ENCODE measurements at places on chromosomes 3 and 15.
A peak's percentile ranks its signal among the peaks of the same experiment; 100 is the strongest.

DNA sequence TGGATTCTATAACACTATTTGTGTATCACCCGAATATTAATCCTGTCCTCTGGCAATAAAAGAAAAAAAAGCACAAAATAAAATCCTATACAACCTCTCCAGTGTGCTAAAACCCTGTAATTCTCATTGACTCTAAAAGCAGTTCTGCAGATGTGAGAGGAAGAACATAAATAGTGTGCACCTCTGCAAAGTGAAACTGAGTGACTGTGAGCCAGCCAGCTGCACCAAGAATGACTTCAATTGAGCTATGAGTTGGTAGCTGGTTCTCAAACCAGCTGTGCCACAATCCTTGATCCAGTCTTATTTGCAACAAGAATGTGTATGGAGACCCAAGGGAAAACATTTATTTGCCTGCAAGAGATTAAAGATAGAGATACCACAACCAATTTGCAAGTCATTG, 31.2 kb upstream of the COL8A1 start:
- DNase-seq: no peak

- no peak for DNase-seq
Observed at GRCh38 chr3:115772951-115773350, 149.6 kb downstream of the GAP43 start.

DNA sequence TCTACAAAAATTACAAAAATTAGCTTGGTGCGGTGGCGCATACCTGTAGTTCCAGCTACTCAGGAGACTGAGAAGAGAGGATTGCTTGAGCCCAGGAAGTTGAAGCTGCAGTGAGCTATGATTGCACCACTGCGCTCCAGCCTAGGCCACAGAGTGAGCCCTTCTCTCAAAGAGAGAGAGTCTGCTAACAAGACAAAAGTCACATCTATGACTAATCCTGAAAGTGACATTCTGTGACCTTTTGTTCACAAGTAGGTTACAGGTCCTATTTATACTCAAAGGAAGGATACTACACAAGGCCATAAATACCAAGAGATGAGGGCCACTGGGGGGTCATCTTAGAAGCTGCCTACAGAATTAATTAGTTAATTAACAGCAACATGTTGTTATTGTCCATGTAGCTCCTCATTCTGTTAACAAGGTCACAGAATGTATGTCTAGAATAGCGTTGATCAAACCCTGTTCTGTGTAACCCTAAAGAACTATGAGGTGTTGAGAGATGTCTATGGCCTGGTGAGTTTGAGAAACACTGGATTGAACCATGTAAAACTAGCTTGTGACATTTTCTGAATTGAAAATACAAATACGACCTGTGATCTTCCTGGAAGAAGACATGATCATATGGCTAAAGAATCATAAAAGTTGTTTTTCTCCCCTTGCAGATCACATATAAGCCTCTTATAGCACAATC, 97.0 kb downstream of the SAMMSON start:
- DNase-seq: no peak

GRCh38 chr3:184491867-184492615, 69.5 kb upstream of the EPHB3 start:
- DNase-seq: no peak

- no peak for DNase-seq
Observed at GRCh38 chr3:40186508-40186907, 123.0 kb upstream of the EIF1B start.

GRCh38 chr15:85854345-85855097, 59.8 kb upstream of the KLHL25 start:
- DNase-seq: peak; percentile 60

GRCh38 chr15:63462088-63462487, 42.3 kb upstream of the USP3 start:
- DNase-seq: no peak

DNA sequence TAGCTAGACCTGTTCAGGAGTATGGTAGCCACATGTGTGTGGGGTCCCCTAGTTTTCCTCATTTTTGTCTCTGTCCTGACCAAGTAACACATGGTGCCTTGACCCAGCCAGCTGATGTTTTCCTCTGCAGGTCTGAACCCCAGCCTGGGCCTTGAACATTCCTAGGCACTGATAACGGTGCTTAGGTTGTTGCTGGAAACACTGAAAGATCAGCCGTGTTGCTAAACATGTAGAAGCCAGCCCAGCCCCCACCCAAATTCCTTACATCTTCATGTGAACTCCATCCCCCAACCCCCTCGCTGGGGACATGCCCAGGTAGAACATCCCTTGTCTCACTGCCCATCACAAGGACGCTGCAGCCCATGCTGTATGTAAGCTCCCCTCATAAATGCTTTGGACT, 18.7 kb downstream of the RTP3 start:
- no peak for DNase-seq

DNA sequence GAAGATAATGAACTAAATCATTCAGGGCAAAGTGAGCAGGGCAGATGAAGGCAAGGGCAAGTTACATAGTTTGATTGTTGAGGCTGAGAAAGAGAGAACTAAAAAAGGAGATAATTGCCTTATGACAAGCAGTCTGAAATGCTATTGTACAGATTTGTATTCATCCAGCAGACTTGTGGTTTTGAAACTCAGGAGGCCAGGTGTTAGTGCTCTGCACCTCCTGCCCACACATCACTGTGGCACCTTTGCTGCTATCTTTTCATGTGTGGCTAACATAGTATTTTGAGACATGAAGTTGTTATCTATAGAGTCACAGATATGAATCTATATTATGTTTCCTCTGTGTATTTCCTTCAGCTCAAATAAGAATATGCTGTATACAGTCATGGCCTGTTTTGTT, 24.3 kb upstream of the SUCLG2 start:
- no peak for DNase-seq

DNA sequence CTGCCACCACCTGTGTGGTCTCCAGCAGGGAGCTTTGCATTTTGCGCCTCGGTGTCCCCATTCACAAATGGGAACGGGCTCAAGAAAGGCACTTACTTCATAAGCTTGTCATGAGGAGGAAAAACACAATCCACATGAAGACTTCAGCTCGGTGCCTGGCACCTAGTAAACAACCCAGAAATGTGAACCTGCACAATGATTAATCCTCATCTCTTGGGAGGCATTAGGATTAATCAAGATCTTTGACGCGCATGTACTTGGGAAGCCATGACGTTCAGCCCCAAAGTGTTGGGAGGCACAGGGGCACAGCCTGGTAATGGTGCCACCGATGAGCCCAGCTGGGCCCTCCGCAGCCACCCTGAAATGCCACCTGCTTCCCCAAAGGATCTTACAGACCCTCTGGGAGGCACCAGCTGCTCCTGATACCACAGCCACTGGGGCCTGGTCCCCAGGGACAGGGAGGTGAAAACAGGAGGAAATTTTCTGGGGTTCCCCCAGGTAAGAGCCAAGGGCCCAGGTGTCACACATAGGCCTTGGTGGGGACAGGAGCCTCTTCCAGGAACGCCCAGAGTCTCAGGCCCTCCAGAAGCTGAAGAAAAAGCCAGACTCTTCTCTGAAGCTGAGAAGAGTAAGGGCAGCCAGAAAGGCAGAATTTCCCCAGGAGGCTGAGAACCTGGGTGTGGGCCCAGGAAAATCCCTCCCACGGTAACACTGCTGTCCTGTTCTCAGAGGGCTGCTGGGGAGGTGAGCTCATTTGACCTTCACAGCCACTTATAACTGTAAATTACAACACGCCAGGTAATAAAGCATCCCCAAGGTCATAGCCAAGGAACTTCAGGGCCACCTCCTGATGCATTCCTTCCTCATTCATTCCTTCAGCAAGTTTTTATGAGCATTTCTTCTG, 507.5 kb downstream of the SHQ1 start:
- no peak for DNase-seq

DNA sequence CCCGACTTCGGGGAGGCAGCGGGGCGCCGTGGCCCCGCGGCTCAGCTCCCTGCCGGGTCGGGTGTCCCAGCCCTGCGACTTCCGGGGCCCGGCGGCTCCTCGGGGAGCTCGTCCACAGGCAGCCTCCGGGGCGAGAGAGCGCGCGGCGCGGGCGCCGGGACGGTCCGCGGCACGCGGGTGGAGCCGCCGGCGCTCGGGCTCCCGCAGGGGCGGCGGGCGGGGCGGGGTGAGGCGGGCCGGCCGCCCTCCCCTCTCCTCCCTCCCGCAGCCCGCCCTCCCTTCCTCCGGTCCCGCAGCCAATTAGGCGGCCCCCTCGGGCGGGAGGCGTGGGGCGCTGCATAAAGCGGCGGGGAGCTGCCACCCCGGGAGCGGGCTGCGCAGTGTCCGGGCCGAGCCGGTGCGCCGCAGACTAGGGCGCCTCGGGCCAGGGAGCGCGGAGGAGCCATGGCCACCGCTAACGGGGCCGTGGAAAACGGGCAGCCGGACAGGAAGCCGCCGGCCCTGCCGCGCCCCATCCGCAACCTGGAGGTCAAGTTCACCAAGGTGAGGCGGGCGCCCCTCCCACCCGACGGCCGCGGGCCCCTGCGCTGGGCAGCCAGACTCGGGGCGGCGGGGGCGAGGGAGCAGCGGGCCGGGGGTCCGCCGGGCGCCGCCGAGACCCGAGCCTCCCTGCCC, at the start of gene ALDH1A3:
Gene ALDH1A3 (plus strand): TSS at position 368 of the 675 bp plus-strand sequence. CDS start 77 bp downstream, at position 445.
- DNase-seq: no peak

DNA sequence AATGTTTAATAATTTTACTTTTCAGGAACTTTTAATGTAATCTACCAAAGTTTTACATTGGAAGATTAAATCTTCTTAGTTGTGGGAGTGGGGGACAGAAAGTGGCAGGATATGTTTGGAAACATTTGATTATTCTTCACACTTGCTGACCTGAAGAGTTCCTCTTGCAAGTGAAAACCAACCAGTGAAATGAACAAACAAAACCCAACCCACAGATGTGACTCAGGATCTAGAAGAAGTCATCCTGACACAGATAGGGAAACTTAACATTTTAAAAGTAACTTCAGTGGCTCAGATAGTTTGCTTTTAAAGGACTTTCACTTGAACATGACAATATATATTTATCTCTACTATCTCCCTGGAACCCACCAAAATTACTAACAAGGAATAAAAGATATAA, 55.4 kb downstream of the ASTE1 start:
- no peak for DNase-seq

GRCh38 chr3:61387817-61388216, 136.6 kb upstream of the FHIT start:
- no peak for DNase-seq

- no peak for DNase-seq
Observed at GRCh38 chr3:55180936-55181535, 253.2 kb upstream of the LRTM1 start.

GRCh38 chr3:98732286-98733052, 30.7 kb upstream of the ST3GAL6 start:
- no peak for DNase-seq

GRCh38 chr3:47874438-47874837, 71.5 kb downstream of the DHX30 start:
- DNase-seq: no peak

DNA sequence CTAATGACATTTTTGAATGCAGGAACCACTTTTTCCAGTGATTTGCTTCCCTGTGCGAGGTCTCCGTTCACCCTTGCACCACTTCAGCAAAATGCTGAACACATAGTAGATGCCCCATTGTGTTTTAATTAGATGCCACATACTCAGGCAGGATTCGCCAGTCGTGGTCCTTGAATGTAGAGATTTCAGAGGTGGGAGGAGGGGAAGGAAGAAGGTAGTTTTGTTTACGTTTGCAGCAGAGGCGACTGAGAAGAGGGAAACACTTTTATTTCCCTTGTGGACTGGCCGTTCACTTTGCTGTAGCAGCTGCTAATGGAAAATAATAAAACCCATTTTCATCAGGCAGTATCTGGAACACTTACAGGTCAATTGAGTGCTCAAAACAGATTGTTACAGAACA, 262.8 kb upstream of the TBL1XR1 start:
- no peak for DNase-seq

DNA sequence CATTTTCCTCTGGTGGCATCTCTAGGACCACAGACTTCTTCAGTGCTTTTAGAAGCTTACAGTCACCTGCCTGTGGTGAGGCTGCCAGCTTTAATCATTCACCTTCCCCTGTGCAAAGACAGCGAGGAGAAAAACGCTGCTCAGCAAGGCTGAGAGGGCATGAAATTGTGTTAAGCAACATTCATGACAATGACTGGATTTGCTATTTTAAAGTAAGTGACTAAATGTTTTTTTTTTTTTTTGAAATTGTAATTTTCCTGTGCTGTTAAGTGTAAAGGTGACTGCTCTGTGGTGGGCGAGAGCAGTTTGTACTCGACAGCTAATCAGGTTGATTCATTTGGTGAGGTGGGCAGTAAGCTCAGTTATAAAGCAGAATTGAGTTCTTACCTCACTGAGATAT, 240.4 kb downstream of the NSUN3 start:
- DNase-seq: no peak

DNA sequence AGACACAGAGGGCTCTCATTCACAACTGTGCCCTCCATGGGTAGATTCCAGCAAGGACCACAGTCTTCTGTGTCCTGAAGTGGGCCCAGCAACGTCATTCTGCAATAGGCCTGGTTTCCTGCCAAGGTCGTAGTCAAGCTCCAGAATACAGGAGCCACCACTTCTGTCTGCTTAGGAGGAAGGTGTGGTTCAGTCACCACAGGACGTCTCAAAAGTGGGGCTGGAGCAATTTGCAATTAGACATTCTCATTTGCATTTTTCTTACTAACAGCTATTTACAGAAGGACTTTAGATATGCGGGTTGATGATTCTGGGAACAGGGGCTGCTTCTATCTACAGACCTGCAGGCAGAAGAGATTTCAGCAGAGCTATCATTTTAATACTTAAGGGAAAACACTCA, 58.7 kb upstream of the MYRIP start:
- no peak for DNase-seq

DNA sequence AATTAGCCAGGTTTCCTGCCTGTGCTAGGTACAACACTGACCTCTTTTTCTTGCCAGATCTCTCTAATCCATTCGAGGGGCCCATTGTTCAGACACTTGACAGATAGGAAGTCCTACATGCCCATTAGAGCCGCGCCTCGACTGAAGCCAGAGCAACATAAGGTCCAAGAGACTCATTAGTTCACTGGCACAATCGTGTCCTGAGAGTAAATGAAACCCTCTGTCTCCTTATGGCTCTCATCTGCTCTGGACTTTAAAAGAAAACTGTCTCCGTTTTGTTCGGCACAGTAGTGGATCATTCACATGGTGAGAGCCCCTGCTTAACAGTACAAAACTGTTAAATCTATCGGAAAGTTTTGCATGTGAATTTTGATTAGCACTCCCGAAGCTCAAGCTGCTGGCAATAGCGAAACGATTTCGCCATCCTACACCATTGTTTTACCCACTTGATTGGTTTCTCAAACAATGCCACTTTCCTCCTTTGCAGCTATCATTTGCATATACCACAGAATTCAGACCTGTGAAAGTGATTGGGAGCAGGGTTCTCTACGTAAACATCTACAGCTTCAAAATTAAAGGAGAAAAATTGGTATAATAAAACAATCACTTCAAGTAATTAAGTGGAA, 19.0 kb upstream of the C15orf61 start:
- DNase-seq: no peak

DNA sequence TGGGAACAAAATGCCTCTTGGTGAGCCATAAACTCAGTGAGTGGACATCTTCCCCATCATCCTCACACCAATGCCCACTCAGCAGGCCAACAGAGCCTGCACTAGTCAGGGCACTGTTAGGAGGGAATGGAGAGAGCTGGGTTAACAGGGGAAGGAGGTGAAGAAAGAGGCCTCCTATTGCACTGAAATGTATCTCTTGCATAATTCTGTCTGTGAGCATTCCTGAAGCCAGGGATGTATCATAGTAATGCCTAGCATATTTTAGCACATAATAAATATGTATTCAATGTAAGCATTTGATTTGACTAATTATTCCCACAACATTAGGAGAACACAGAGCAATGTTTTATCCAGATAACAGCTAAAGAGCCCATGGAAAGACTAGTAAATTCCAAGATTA, 81.2 kb downstream of the ANO10 start:
- DNase-seq: no peak

All from CD4-positive, alpha-beta memory T cell (primary cell).